ENCODE measurements at places on chromosomes 13 and 19.
A peak's percentile ranks its signal among the peaks of the same experiment; 100 is the strongest.

DNA sequence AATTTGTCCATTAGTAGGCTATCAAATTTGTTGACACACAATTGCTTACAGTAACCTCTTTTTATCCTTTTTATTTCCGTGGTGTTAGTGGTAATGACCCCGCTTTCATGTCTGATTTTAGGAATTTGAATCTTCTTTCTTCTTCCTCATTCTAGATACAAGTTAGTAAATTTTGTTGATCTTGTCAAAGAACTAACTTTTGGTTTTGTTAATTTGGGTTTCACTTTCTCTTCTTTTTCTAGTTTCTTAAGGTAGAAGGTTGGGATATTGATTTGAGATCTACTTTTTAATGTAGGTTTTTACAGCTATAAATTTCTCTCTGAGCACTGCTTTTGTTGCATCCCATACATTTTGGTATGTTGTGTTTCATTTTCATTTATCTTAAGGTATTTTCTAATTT, 53.3 kb upstream of the SLC7A1 start:
- DNase-seq = no peak

DNA sequence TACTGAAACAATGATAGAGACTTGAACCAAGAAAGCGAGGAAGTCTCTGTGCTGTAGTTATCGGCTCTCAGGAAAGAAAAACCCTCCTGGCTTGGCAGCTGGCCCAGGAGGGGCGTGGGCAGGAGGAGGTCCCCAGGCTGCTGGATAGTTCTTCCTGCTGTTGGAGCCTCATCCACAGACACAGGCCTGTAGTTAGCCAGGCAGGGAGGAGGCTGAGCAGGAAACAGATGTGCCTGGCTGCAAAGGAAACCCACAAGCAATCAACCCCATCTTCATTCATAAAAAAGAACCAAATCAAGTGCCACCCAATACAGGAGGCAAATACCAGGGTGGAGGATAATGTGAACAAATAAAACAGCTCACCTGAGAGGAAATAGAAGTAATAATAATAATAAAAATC, 86.2 kb downstream of the IRS2 start:
- no peak for DNase-seq

DNA sequence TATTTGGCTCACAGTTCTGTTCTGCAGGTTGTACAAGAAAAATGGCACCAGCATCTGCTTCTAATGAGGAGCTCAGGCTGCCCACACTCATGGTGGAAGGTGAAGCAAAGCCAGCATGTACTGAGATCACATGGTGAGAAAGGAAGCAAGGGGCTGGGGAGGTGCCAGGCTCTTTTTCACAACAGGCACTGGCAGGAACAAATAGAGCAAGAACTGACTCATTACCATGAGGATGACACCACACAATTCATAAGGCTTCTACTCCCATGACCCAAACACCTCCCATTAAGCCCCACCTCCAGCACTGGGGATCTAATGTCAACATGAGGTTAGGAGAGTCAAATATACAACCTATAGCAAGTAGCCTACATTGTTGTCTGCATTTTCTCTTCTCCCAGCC, 522.6 kb downstream of the RFC3 start:
- DNase-seq = no peak

GRCh38 chr13:39859898-39860297, 204.4 kb downstream of the COG6 start:
- DNase-seq = no peak

DNA sequence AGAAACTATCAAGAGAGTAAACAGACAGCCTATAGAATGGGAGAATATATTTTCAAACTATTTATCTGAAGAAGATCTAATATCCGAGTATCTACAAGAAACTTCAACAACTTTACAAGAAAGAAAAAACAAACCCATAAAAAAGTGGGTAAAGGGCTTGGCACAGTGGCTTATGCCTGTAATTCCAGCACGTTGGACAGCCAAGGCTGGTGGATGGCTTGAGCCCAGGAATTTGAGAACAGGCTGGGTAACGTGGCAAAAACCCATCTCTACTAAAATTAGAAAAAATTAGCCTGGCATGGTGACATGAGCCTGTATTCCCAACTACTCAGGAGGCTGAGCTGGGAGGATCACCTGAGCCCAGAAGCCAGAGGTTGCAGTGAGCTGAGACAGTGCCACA, 7.8 kb upstream of the LGALS16 start:
- no peak for DNase-seq

DNA sequence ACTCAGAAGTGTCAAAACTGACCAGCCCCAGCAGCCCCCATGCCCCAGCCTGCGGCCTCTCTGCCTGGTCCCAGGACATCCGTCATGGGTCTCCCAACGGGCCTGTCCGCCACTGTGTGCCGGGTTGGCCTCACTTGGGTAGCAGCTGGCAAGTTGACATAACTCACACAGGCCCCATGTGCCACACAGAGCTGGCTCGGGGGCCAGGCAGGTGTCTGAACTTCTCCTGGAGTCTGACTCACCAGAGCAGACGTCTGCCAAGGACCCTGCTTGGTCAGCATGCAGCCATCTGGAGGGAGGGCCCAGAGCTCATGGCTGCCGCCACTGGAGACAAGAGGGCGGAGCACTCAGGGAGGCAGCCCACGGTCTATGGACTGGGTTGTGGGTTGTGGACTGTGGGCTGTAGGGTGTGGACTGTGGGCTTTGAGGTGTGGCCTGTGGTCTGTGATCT, 32.0 kb upstream of the TMEM255B start:
- no peak for DNase-seq

DNA sequence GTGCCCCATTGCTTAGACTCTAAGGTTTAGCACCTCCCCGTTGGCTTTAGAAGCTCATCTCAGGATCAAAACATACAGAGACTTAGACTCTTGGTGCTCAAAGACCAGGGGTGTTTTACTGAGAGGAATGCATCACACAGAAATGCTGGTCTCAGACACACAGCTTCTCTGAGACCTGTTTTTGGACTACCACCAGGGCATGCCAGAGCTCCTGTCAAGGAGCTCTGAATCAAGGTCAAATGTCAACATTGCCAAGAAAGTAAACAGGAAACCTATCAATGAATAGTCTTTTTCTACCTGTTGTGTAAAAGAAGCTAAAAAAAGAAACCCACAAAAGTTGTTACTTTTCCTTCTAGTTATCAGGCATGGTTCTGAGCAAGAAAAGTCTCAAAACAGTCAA, 149.2 kb downstream of the COL4A1 start:
- no peak for DNase-seq

DNA sequence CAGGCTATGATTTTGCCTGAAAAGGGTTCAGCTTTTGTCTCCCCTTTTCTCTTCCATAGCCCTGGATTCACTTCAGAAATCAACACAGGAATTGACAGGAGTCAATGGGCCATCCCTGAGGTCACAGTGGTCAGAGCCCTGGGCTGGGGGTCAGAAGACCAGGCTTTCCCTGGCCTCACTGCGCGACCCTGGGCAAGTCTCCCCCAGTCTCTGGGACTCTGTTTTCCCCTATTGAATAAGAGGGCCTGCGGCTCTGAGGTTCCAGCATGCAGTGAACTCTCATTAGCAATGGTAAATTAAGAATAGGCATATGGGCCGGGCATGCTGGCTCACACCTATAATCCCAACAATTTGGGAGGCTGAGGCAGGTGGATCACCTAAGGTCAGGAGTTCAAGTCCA, 30.7 kb upstream of the VSTM2B start:
- no peak for DNase-seq

GRCh38 chr19:23522431-23522830, 127.2 kb upstream of the ZNF91 start:
- no peak for DNase-seq

DNA sequence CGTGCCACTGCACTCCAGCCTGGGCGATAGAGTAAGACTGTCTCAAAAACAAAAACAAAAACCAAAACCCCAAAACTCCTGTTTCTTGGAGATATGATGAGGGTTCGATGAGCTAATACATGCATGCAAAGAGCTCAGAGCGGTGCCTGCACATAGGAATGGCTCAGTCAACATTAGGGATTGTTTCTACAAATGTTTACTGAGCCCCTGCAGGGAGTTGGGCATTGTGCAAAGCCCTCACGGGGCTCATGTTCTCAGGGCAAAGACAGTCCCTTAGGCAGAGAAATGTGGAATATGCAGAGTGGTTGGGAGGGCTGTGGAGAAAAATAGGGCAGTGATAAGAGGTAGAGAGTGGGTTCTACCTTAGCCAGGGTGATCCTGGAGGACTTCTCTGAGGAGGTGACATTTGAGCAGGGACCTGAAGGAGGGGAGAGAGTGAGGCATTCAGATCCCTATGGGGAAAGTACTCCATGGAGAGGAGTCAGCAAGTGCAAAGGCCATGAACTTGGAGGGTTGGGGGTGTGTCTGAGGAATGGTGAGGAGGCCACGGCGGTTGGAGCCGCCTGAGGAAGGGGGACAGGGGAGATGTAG, 1.5 kb upstream of the EHD2 start:
- DNase-seq = no peak

DNA sequence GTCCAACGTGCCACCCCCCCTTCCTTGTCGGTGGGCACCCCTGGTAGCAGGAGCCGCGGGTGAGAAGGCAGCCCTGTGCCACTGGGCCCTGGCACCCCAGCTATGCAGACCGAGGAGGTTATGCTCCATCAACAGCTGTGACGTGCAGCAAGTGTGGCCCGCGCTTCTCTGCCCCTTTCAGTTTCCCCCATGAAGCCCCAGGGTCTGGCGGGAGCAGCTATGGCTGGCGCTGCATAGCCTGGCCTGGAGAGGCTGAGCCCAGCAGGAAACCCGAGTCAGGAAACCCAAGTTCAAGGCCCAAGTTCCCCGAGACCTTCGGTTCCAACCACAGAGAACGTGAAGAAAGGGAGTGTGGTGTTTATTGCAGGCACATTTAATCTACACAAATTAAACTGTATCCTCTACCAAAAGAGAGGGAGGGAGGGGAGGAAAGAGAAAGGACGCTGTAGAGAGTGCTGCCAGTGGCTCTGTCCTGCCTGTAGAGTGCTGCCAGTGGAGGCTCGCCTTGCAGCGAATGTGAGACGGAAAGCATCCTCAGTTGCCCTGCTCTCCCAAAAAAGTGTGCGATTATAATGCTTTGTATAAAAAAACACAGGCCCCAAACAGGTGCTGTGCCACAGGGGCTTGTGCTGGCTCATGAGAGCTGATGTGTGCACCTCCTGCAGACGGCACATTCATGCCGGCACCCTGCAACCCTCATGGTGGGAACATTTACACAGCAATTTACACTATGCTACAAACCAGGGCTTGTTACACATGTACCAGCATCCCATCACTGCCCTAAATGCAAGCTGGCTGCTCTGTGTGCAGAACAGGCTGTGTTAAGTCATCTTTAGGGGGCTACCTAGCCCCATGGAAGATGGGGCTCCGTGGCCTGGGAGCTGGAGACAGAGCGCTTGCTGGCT, 16.3 kb downstream of the POP4 start:
- DNase-seq = peak; percentile 23

- peak; percentile 50 for DNase-seq
Observed at GRCh38 chr13:43057653-43058317, 34.4 kb downstream of the DNAJC15 start.

GRCh38 chr13:79479882-79480281, 1.1 kb upstream of the NDFIP2 start:
- DNase-seq = no peak

GRCh38 chr19:42380155-42380554, 9.9 kb downstream of the CNFN start:
- DNase-seq = no peak

- no peak for DNase-seq
Observed at GRCh38 chr13:44974056-44974793, 15.0 kb downstream of the NUFIP1 start.

DNA sequence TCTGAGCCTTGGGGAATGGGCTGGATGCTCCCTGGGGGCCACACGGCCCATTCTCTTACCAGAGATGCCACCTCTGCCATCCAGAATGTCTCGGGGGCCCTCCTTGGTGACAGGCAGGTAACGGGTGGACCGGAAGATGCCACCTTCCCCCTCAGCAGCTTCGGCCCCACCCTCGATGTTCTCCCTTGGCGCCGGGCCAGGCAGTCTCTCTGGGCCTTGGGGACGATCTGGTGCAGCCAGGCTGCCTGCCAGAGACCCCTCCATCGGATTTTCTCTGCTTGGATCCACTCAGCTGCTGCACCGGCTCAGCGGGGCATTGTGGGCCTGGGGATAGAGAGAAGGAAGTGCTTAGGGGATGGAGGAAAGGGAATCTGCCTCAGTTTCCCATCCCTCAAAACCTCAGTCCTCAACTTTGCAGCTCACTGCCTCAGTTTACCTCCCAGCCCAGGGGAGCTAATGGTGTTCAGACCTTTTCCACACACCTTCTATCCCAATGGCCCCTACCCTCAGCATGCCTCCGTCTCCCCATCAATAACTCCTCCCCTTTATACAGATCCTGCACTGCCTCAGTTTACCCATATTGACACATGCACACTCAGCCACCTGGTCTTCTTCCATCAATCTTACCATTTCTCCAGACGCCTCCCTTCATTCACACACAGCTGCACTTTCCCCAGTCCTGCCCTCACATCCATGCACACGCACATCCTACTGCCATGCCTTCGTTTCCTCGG, 1.5 kb downstream of the WIZ start:
- DNase-seq = no peak

DNA sequence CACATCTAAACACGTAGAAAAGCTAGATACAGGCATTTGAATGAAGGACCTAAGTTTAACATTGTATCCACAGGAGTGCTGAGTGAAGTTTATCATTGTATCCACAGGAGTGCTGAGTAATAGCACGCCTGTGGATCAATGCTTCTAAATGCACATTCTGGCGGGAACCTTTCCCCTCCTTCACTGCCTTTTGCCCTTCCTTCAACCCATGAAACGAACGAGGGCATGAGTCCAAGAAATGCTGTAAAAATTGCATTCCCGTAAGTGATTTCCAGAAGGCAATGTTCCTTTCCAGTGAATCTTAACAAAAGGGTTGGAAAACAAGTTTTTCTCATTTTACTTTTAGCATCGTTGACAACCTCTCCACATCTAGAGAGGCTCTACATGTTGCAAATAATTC, 88.1 kb downstream of the ZDHHC20 start:
- DNase-seq = no peak

DNA sequence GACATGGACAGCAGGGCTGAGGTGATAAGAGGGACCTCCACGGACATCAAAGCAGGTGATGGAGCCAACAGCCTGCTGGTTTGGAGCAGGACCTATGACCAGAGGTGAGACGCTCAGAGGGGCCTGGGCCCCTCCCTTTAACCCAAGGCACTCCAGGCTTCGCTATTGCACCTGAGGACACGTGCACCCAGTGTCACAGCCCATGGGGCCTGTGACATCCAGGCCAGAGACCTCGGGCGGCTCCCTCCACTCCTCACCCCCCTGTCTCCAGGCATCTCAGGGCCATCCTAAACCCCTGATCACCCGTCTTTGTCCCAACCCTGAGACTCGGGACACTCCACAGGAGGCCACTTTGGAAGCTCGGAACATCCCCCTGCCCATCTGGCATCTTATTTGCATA, 12.9 kb downstream of the ADGRE5 start:
- DNase-seq = no peak

GRCh38 chr19:4067396-4068046, 822 bp upstream of the ZBTB7A start:
- DNase-seq = no peak
